ENCODE measurements at places on chromosomes 4 and X.

DNA sequence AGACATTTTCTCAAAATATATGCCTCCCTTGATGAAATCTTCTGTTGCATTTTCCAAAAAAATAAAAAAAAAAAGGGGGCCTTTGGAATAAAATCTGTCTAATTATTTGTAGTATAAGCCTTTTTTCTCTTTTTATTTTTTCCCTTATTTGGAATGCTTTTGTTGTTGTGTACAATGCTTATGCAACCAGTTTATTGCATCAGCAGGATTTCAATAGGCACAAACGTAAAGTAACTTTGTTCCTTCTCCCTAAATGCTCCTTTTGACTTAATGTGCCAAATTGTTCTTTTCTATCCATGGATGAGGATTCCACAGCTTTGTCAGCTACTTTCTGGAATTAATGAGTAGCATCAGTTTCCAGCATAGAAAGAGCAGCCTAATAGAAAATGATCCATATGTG, 59.6 kb upstream of the HPGD start:
- no peak for DNase-seq

GRCh38 chr4:102174719-102175189, 170.5 kb downstream of the SLC39A8 start:
- no peak for DNase-seq

DNA sequence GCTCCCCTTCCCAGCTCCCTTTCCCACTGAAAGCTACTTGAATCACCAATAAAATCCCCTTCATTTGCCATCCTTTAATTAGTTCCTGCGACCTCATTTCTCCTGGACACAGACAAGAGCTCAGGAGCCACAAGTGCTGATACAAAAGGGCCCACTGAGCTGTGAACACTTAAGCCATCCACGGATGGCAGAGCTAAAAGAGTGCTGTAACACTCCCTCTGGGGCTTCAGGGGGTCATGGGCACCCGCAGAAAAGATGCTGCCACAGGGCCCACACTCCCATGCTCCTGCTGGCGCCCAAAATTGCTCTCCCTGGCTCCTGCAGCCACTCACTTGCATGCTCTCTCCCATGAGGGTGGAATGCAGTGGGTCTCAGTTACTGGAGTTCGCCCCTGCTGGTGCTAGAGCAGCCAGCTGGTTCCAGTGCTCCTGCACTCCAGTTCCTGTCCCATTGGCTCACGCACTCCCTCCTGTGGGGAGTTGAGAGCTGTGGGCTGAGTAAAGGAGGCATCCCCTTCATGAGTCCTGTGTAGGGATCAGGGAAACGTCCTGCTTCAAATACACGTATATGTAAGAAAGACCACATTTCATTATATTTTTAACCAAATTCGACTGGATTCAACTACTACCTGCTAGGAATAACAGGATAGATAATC, 1291.0 kb downstream of the ARAP2 start:
- DNase-seq, result no peak

DNA sequence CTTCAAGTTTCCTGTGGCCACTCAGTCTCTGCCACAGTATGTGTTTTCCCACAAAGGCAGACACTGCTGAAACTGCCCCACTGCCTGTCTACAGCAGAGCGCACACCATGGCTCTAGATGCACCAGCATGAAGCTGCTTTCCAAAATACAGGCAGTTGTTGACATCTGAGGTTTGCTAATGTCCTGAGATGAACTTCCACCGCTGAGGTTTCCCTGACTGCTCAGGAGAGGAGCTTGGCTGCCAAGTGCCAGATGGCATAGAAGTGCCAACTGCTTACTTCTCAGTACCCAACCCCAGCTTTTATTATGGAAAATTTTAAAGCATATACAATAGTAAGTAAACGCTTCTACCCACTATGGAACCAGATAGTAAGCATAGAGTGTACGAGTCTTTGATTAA, 61.0 kb upstream of the EXOC1L start:
- no peak for DNase-seq

- no peak for DNase-seq
These were observed 197.1 kb upstream of the MAGEB18 start for GRCh38 chrX:25941087-25941486.

GRCh38 chr4:113682730-113683537, 78.6 kb downstream of the CAMK2D start:
- peak; percentile 30 for DNase-seq

GRCh38 chr4:27176400-27176799, 315.8 kb downstream of the STIM2 start:
- no peak for DNase-seq

- no peak for DNase-seq
These were observed 400.8 kb upstream of the SLIT2 start for GRCh38 chr4:19850909-19851308.

DNA sequence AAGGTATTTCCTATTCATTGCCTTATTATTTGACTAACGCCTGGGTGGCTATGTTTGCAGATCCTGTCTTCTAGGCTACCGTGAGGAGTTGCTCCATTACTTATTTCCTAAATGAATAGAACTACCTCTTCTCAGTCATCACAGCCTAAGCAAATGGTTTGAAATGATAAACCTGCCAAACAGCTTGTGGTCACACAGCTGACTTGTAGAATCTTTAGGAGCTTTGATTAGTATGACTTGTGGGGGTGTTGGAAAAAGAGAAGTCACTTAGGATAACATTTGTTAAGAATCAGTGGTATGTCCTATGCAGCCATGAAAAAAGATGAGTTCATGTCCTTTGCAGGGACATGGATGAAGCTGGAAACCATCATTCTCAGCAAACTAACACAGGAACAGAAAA, 169.3 kb downstream of the PPARGC1A start:
- DNase-seq, result no peak

GRCh38 chr4:25033526-25033925, 2.8 kb upstream of the LGI2 start:
- DNase-seq, result no peak

GRCh38 chr4:105236202-105236915, 89.7 kb downstream of the TET2 start:
- DNase-seq, result peak; percentile 7

DNA sequence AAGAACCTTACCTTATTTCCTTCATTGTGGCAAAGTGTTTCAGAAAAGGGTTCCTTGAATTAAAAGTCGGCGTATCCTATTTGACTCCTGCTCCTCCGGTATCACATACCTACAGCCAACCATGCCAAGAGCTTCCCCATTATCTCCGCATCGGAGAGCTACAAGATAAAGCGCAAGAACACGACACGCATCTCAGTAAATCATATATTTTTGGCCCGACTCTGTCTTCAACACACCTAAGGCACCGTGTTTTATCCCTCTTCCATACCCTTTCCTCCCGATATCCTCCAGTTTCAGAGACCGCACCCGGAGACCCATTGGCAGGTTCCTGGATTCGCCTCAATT, 497 bp upstream of the THAP9 start:
- no peak for DNase-seq

DNA sequence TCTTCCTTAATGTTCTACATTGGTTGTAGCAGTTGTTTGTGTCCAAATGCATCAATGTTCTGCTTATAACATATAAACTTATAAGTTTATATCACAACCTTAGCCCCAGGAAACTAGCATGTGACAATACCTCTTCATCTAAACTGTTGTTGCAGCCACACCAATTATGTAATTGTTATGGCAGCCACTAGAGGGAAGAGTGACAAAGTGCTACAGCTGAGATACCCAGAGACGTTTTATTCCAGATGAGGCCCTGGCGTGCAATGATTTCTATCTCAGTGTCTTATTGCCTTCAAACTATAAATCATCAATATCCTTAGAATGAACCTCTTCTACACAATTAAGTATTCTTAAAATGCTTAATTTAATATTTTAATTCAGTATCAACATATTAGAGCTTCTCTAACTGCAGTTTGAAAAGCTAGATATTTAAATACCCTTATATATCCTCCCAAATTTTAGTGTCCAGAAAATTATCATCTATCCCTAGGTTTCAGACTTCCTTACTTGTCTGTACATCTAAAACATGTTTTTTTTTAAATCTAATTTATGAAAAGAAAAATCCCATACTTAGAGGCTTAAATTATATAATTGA, 171.6 kb downstream of the PCDH10 start:
- peak; percentile 1 for DNase-seq

DNA sequence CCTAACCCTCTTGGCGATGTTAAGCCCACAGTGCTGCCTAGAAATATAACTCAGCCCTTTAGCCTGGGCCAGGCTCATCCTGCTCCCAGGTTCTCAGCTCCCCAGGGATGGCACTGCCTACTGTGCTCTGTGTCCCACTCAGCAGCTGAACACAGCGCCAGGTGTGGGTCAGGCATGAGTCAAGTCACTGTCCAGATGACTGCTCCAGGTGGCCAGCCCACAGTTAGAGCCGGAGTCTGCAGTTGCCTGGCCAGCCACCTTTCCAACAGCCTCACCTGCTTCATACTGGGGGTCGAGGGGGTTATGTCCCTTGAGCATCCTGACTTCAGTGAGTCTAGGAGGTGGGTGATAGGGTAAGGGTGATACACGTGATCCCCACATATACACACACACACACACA, 48.4 kb downstream of the TBC1D14 start:
- no peak for DNase-seq

GRCh38 chr4:42513748-42514492, 116.6 kb downstream of the SHISA3 start:
- DNase-seq, result no peak

DNA sequence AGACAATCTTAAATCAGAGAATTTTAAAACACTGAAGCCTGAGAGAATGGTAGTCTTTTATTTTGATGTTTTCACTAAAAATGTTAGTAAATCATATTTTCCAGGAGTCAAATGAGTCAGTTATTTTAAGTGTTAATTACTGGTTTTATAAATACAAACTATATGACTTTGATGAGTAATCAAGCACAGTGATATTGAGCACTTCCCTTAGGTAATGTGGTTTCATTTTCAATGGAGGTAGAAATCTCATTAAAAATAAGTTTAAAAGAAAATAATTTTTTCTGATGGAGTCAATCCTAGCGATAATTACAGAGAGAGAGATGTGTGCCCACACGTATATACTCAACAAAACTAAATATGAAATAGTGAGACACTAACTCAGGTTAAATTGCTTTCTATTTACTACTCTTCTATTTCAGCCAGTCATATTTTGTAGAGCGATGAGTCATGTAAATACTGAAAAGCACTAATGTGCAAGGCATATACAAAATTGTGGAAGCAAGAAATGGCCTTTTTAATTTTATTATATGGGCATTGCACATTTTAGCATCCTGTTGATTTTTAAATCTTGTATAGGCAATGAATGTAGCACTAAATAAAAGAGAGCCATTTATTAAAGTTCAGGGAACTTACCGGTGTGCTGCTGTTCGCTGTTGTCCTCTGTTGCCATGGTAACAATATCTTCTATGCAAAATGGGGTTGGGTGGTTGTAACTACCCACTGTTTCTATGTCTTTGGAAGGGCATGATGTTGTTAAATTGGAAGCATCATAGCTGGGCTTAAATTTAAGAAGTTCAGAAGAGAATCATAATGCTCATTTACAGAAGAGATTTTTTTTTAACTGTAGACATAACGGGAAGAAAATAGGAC, 513.7 kb downstream of the TLL1 start:
- no peak for DNase-seq

DNA sequence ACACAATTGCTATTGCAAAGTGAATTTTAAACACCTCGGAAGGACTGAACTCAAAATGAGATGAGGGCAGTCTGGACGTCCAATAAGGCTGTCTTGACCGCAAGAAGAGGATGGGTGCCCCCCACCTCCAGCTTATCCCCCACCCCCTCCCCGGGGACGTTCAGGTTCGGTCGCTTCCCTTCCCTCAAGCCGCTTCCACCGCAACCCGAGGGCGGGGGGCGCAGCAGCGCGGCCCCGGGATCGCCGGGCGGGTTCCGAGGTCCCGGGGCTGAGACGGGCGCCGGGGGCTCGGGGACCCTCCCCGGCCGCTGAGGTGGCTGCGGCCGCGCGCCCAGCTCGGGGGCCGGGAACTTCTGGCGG, 480 bp downstream of the USP46 start:
- DNase-seq, result no peak

GRCh38 chrX:43566170-43566569, 89.9 kb upstream of the MAOA start:
- DNase-seq, result no peak

DNA sequence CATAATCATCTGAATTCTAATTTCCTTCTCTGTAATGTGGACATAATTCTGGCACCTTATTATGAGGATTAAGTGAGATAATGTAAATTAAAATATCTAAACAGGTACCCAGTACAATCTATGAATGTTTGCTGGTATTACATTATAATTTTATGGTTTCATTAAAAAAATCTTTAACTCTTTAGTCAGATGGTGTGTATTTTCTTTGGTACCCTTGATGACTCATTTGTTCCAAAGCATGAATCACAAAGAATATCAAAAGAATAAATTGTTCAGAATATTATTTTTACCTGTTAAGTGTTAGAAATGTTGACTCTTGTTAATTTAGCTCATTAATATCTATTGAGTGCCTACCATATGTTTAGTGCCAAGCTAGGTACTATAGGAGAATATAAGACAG, 74.3 kb downstream of the SNX25 start:
- no peak for DNase-seq

DNA sequence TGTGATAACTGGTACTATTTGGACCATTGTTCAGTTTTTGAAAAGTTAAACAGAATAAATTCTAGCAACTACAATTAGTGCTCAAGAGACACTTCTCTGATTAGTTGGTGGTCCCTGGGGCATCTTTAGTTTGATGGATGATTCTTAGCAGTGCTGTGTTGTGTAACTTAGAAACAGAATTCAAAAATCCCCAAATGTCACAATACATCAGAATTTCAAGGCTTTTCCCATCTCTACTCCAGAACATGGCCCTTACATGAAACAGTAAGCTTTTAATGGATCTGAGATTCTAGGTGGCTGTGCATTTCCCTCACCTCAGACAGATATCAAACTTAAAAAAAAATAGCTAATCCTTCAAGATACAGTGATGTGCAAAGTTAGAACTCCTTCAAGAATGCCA, 104.4 kb upstream of the CXCL13 start:
- no peak for DNase-seq

DNA sequence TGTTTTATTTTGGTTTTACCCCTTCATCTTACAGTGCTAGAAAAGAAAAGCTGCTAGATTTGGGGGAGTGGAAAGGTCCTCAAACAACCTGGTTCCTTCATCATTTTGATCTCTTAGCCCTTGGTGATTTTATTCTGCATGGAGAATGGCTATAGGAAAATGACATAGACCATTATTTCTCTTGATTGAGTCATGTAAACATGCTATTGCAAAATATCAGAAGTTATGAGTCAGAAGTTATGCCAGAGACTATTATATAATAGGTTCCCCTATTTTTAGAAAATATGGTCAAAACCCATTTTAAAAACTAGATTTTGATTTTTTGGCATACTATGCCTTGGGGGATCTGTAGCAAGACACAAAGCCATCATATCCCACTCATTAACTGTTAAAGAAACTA, 83.7 kb upstream of the FAM9C start:
- DNase-seq, result no peak

- no peak for DNase-seq
These were observed 85.1 kb downstream of the USP46 start for GRCh38 chr4:52574036-52574435.

DNA sequence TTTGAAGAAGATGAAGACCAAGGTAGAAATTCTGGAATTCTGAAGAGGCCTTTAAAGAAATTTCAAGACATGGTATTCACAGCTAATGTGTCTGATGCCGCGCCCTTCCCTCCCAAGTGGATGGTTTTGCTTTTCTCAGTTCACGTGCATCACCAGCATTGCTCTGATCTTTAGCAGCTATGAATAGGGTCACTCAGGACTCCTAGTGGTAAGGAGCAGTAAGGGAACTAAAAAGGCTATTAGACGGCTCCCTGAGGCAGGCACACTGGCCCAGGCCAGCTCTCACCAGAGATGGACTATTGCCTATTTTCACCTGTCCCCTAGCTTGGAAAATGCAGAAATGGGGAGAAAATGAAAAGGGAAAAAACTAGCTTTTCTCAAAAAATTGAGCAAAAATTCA, 447.5 kb upstream of the RASGEF1B start:
- peak; percentile 6 for DNase-seq

GRCh38 chr4:5722328-5722727, 11.3 kb downstream of the EVC start:
- DNase-seq, result no peak
